ENCODE measurements at places on chromosomes 6 and 20.

- DNase-seq: no peak
These were observed 29.1 kb downstream of the SLC13A3 start for GRCh38 chr20:46622165-46622564.

DNA sequence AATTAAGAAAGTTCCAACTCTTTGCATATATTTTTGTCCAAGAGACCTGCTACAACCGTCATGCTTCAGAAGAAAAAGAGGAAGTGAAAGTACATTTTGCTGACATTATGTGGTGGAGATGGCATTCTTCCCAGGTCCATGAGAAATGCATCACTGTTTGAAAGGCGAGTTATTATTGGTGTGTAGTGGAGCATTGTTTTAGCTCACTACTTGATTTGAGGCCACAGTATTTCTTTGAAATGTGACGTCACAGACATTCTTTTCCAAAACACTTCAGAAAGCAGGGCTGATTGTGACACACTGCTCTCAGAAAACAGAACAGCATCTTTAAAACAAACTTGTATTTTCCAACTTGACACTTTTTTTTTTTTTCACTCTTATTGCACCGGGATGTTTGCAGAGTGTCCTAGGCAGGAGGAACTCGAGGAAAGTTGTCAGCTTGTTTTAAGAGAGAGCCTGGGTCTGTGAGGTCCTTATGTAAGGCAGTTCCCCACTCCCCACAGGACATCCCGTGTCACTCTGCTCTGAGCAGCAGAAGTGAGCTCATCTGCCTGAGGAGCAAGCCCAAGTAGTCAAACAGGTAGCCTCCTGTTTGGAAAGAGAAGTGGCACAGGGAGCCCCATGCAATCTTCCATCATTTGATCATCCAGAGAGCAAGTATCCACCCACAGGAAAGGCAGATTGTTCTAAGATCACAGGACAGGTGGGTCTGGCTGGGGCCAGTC, 1.1 kb downstream of the SPTLC3 start:
- no peak for DNase-seq

- no peak for DNase-seq
These were observed 308.9 kb upstream of the EXOC2 start for GRCh38 chr6:1001655-1002349.

- no peak for DNase-seq
These were observed 100.0 kb downstream of the MBOAT1 start for GRCh38 chr6:20112241-20112640.

DNA sequence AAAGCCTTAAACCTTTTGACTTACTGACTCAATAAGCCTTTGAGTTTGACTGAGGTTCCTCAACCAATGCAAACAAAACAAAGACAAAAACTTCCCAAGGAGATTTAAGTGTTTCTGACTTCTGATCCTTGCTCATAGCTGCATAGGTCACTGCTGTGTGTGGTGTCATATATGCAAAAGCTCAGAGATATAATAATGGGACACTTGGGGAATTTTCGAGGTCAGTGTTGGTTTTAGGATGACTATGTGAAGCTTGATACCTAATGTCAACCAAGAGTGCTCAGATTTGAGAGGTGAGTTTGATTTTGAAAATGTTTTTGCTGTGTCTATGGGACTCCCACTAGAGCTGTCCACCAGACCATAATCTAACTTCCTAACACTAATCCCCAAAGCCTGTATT, 26.2 kb downstream of the ZKSCAN8 start:
- DNase-seq: no peak

- DNase-seq: no peak
These were observed 301.8 kb upstream of the ID4 start for GRCh38 chr6:19535351-19535750.

GRCh38 chr20:23289724-23290395, 60.7 kb upstream of the NXT1 start:
- no peak for DNase-seq

- DNase-seq: no peak
These were observed 23.5 kb downstream of the DNAAF9 start for GRCh38 chr20:3383878-3384495.

All from retina (tissue), 1 donor.